ENCODE measurements at places on chromosomes 13 and 19.

- no peak for DNase-seq
These were observed 7.1 kb downstream of the SMAD9 start for GRCh38 chr13:36912973-36913372.

DNA sequence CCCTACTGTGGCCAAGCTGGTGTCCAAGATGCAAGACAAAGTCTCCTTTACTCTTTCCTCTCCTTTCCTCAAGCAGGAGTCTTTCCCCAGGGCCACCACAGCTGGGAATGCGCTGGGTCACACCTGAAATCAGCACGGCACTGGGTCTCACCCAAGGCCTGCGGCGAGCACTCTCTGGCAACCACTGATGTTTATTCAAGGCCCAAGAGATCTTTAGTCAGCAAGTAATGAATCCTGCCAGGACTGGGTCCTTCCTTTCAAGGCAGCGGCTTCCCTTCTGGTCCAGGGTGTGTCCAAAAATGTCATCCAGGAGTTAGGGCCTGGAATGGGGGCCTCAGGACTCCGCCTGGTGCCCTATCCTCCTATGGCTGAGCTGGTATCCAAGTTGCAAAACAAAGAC, 24.1 kb downstream of the BLOC1S3 start:
- DNase-seq, result no peak

- peak; percentile 34 for DNase-seq
These were observed 136.8 kb downstream of the DCLK1 start for GRCh38 chr13:35994131-35994966.

DNA sequence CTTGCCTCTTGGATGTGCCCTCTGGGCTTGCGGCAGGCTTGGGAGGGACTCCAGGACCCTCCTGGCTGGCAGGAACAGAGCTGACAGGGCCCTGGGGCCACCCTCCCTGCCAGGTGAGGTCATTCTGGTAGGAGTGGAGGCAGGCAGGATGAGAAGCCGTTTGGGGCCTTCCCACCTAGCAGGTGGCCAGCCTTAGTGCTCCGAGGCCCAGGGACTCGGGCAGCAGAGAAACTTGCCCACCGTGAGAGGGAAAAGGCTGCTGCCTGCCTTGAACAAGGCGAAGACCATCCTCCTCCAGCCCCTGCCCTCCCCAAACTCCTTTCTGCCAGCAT, 8.5 kb downstream of the RFX1 start:
- DNase-seq, result no peak

DNA sequence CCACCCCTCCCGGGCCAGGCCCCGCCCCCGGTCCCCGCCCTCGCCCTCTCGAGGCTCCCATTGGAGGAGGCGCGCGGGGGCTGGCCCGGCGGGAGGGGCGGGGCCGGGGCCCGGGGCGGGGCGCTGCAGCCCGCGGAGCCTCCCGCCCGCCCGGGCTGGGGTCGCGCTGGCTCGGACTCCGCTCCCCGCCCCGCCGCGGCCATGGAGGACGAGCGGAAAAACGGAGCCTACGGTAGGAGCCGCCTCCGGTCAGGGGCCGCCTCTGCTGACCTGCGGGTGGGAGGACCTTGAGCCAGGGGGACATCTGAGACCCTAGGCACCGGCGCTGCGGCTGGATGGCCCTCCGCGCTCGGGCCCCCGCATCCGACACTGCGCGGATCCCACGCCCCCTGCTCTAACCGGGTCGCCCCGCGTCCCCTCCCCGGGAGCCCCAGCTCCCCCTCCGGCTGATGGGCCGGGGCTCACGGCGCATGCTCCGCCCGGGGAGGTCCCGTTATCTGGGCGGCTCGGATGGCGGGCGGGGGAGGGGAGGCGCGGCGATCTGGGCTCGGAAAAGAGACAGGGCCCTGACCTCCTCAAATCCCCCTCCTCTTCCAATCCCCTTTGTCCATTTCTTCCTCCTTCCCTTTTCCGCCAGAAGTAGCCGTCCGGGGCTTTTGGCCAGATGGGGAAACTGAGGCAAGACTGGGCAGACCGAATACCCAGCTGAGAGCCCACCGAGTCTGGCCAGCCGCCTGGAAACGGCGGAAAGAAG, 15.4 kb upstream of the AP1M2 start:
- DNase-seq, result peak; percentile 28

- DNase-seq, result no peak
These were observed 1518.3 kb upstream of the SLC10A2 start for GRCh38 chr13:104584481-104584880.

DNA sequence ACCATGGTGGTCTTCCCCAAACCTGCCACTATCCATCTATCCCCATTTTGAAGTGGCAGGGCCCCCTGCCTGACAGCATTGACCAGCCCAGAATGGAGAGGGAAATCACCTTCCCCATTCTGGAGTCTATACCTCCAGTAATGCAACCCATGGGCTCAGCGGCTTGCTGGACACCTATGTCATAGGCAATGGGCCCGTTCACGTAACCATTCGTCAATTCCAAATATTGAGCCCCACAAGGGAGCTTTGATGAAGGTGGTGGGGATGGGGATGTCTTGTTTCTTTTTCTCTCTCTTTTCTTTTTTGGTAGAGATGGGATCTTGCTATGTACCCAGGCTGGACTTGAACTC, 63.1 kb downstream of the AP1M1 start:
- no peak for DNase-seq

- no peak for DNase-seq
These were observed 552.8 kb downstream of the SLITRK5 start for GRCh38 chr13:88223958-88224357.

All from thoracic aorta (tissue), 2 donors.